ENCODE measurements at places on chromosomes 13 and 19.

DNA sequence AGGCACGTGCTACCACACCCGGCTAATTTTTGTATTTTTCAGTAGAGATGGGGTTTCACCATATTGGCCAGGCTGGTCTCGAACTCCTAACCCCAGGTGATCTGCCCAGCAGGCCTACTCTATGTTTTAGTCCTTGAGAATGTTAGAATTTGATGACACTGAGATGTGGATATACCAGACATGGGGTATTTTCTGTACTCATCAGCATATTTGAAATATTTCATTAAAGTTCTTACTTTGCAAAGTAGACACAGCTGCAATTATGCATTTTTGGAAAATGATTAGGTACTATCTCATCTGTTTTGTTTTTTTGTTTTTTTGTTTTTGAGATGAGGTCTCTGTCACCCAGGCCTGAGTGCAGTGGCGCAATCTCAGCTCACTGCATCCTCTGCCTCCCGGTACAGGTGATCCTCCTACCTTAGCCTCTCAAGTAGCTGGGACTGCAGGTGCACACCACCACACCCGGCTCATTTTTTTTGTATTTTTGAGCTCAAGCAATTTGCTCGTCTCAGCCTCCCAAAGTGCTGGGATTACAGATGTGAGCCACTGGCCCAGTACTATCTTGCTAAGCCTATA lies 12.7 kb downstream of the SPINT2 start:
- no peak for DNase-seq
- no peaks in the 10 kb centered on the region for H3K36me3 ChIP-seq

- H3K27ac ChIP-seq: no peak overlapping the region
- H3K36me3 ChIP-seq: no peaks in the 10 kb centered on the region
- no peaks in the 10 kb centered on the region for H3K27me3 ChIP-seq
- no peak for DNase-seq
- H3K4me3 ChIP-seq: no peak overlapping the region
Observed at GRCh38 chr13:93786846-93787489, 560.4 kb downstream of the GPC6 start.

GRCh38 chr13:44198826-44199225 lies 174.8 kb upstream of the SERP2 start:
- H3K4me1 ChIP-seq: no peaks in the 10 kb centered on the region
- no peak overlapping the region for H3K27ac ChIP-seq
- H3K36me3 ChIP-seq: no peaks in the 10 kb centered on the region
- no peak for DNase-seq

GRCh38 chr19:35140207-35140961 lies 1.8 kb downstream of the FXYD1 start:
- peak overlapping the region; percentile 91 for H3K27ac ChIP-seq
- H3K27me3 ChIP-seq: peaks cover 24% of the 10 kb centered on the region
- peaks cover 38% of the 10 kb centered on the region for H3K4me1 ChIP-seq
- no peak for DNase-seq
- no peaks in the 10 kb centered on the region for H3K36me3 ChIP-seq
- H3K4me3 ChIP-seq: peak overlapping the region; percentile 10

DNA sequence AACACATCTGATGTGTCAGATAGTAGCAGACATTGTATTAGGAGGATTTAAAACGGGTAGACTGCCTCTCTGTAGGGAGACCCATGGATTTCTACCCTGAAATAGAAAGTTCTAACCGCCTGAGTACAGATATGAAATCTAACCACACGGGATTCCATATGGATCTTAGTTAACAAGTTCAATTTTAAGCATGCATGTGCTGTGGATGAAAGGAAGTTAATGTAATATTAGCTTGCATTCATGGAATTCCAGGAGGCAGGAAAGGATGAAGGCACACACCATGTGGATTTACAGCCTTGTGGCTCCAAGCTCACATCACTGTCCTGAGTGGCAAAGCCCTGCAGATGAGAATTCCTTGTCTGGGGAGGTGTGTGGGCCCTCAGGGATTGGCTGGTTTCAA lies 120.6 kb upstream of the IRS2 start:
- H3K27me3 ChIP-seq: no peaks in the 10 kb centered on the region
- H3K4me3 ChIP-seq: no peak overlapping the region
- no peaks in the 10 kb centered on the region for H3K36me3 ChIP-seq
- no peak for DNase-seq

DNA sequence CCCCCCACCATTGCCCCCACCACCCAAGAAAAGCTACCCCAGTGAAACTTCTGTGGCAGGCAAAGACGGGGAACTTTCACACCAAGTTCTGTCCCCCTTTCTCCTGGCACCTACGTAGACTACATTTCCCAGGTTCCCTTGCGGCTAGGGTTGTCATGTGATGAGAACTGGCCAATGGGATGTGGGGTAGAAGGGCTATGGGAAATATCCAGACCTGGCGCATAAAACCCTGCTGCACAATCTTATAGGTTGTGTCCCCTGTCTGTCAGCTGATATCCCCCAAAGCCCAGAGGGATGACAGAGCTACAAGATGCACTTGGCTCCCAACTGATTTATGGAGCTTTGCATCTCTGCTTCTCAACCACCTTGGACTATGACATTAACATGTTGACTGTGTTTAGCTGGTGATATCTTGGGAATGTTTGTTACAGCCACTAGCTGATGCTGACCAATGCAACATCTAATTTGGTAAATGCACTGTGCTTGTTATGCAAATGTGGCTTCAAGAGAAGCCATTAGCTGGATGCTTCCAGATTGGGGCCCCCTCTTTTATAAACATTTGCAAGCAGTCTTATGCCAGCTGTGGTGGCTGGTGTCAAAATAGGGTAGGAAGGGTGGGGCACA lies 6.1 kb downstream of the SH2D3A start:
- no peak overlapping the region for H3K4me3 ChIP-seq
- H3K27me3 ChIP-seq: no peaks in the 10 kb centered on the region
- no peak overlapping the region for H3K27ac ChIP-seq
- no peaks in the 10 kb centered on the region for H3K4me1 ChIP-seq
- DNase-seq: no peak

GRCh38 chr13:85411591-85411990 lies 387.6 kb downstream of the SLITRK6 start:
- no peak overlapping the region for H3K4me3 ChIP-seq
- no peaks in the 10 kb centered on the region for H3K4me1 ChIP-seq
- H3K27me3 ChIP-seq: no peaks in the 10 kb centered on the region
- no peak for DNase-seq
- H3K36me3 ChIP-seq: no peaks in the 10 kb centered on the region

GRCh38 chr19:32824916-32825608 lies 44.5 kb downstream of the SLC7A9 start:
- H3K4me3 ChIP-seq: no peak overlapping the region
- DNase-seq: no peak
- no peaks in the 10 kb centered on the region for H3K27me3 ChIP-seq
- no peaks in the 10 kb centered on the region for H3K4me1 ChIP-seq
- no peaks in the 10 kb centered on the region for H3K36me3 ChIP-seq

- DNase-seq: no peak
- H3K4me1 ChIP-seq: peaks cover 13% of the 10 kb centered on the region
- no peak overlapping the region for H3K27ac ChIP-seq
- H3K4me3 ChIP-seq: no peak overlapping the region
- no peaks in the 10 kb centered on the region for H3K36me3 ChIP-seq
Observed at GRCh38 chr13:42320375-42320787, 48.4 kb downstream of the AKAP11 start.

GRCh38 chr19:10876459-10877240 lies 5.3 kb downstream of the CARM1 start:
- H3K36me3 ChIP-seq: no peaks in the 10 kb centered on the region
- H3K27me3 ChIP-seq: no peaks in the 10 kb centered on the region
- H3K4me1 ChIP-seq: peaks cover 41% of the 10 kb centered on the region
- peak; percentile 44 for DNase-seq
- peak overlapping the region; percentile 53 for H3K27ac ChIP-seq
- H3K4me3 ChIP-seq: no peak overlapping the region

DNA sequence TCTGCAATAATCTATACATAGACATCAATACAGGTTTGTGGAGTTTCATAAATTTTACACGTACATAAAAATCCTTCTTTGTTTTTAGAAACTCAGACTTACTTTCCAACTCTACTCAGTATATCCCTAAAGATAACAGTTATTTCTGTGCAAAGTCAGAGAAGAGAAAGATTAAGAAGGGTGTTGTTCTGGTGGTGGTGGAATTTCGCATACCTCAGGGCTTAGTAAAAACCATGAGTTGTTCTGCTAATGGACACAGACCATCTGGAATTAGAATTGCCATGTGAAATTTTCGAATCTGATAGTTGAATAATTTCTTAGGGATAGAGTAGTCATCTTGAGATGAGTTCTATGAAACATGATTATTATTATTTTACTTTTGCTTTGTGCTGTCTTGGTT lies 102.7 kb downstream of the ZAR1L start:
- peak overlapping the region; percentile 65 for H3K27ac ChIP-seq
- DNase-seq: no peak
- no peaks in the 10 kb centered on the region for H3K4me1 ChIP-seq
- H3K36me3 ChIP-seq: no peaks in the 10 kb centered on the region

GRCh38 chr13:74920361-74920760 lies 561.6 kb downstream of the TBC1D4 start:
- DNase-seq: no peak
- no peaks in the 10 kb centered on the region for H3K4me1 ChIP-seq
- H3K4me3 ChIP-seq: no peak overlapping the region
- no peaks in the 10 kb centered on the region for H3K36me3 ChIP-seq

DNA sequence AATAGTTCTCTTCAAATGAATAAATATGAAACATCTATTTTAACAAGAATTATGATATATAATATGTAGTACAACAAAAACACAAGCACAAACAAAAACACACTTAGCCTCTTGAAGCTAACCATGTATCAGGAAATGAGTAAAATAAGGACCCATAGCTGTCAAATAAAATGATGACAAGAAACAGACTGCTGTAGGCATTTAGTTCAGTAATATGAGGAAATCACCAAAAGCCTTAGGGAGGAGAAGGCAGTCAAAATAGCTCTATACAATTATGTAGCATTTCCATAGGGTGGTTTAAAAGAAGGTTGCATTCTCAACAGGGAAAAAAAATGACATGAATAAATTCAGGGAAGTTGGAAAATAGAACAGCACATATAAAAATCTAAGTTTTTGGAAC lies 163.4 kb downstream of the PCDH20 start:
- H3K36me3 ChIP-seq: no peaks in the 10 kb centered on the region
- no peak overlapping the region for H3K4me3 ChIP-seq
- no peaks in the 10 kb centered on the region for H3K27me3 ChIP-seq
- no peak for DNase-seq

DNA sequence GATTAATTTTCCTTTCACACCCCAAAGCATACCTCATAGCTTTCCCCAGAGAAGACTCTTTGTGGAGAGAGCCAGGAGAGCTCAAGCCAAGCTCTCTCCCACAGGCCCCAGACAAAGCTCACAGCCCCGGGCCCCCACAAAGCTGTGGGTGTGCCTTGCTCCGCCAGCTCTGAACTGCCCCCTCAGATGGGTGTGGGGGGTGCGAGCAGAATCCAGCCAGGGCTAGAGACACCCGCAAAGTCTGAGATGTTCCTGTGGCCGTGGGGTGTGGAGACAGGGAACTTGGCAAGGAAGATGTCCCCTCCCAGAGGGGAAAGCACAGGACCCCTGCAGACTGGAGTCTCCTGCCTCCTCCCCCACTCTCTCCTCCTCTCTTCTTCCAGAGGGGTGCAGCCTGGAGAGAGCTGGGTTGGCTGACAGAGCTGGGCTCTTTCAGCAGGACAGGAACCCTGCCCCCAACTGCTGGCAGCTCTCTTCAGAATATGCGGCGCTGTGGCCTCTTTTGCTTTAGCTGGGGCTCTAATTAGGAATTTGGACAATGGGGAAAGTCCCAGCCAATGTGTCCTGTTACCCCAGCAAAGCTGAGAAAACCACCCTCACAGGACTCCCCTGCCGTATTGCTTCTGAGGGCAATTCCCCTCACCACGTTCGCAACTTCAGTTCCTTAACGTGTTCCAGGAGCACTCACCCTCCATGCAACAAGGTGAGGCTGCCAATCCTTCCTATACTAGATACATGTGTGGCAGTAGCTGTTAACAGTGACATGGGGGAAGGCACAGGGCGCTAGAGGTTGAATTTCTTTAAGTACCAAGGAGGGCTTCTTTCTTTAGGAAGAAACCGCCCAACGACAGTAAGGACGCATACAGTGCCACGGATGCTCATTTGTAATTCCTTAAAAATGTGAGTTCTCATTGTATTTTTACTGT lies 170.0 kb downstream of the COL4A1 start:
- H3K27ac ChIP-seq: no peak overlapping the region
- H3K4me1 ChIP-seq: no peaks in the 10 kb centered on the region
- no peaks in the 10 kb centered on the region for H3K27me3 ChIP-seq
- no peak overlapping the region for H3K4me3 ChIP-seq
- H3K36me3 ChIP-seq: no peaks in the 10 kb centered on the region

- DNase-seq: peak; percentile 57
- peaks cover 32% of the 10 kb centered on the region for H3K4me1 ChIP-seq
- no peaks in the 10 kb centered on the region for H3K27me3 ChIP-seq
- no peak overlapping the region for H3K4me3 ChIP-seq
- peak overlapping the region; percentile 67 for H3K27ac ChIP-seq
Observed at GRCh38 chr19:41175801-41176777, 16.9 kb upstream of the CYP2S1 start.

DNA sequence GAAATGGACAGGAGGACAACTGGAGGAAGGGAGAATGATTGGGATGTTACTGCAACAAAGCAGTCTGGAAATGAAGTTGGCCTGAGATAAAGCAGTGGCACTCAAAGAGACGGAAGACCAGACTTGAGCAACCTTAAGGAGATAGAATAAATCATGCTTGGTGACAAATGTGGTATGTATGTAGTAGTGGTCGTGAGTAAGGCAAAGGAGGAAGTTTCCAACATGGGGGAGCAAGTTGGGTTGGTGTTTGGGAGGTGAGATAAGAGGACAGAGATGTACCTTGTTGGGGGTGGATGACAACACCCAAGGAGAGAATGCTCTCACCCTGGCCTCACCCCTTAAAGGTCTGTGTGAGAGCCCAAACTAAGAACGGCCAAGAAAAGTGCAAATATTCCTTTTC lies 420.5 kb downstream of the DIAPH3 start:
- H3K4me3 ChIP-seq: no peak overlapping the region
- no peaks in the 10 kb centered on the region for H3K27me3 ChIP-seq

DNA sequence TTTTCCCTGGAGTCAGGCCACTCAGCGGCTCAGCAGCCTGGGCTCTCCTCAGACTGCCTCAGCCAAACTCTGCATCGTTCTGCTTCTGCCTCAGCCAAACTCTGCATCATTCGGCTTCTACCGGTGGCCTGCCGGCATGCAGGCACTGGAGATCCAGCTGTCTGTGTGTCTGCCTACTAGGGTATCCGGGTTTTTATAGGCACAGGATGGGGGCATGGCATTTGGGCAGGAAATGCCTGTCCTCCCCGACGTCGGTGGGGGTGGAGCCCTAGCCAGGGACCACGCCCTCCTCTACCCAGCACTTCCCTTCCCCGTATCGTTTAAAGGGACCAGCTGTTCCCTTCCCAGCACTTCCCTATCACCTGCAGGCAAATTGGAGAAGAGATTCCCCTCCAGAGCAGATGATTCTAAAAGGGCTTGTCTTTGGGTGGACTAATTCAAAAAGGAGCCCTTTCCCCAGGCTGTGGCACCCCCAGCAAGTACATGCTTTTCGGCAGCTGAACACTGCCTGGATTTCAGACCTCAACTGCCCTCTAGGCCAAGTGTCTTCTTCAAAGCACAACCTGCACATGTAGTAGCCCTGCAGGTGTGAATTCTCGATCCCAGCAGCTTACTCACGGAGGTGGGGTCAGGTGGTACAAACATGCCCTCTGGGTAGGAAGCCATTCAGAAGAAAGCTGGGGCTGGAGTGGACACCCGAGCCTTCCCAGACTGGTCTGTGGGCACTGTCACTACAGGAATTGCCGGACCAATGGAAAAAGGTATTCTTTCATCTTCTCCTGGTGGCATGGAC lies 25.4 kb upstream of the GPR12 start:
- peak; percentile 37 for DNase-seq
- no peaks in the 10 kb centered on the region for H3K36me3 ChIP-seq
- peaks cover 16% of the 10 kb centered on the region for H3K27me3 ChIP-seq
- H3K4me1 ChIP-seq: no peaks in the 10 kb centered on the region

- no peak for DNase-seq
- no peak overlapping the region for H3K4me3 ChIP-seq
- H3K36me3 ChIP-seq: no peaks in the 10 kb centered on the region
- H3K27me3 ChIP-seq: no peaks in the 10 kb centered on the region
Observed at GRCh38 chr13:24627090-24627714, 53.0 kb upstream of the ATP12A start.
